ENCODE measurements at places on chromosomes 13 and 19.

GRCh38 chr13:44140146-44140545 lies 233.5 kb upstream of the SERP2 start:
- no peak for DNase-seq

DNA sequence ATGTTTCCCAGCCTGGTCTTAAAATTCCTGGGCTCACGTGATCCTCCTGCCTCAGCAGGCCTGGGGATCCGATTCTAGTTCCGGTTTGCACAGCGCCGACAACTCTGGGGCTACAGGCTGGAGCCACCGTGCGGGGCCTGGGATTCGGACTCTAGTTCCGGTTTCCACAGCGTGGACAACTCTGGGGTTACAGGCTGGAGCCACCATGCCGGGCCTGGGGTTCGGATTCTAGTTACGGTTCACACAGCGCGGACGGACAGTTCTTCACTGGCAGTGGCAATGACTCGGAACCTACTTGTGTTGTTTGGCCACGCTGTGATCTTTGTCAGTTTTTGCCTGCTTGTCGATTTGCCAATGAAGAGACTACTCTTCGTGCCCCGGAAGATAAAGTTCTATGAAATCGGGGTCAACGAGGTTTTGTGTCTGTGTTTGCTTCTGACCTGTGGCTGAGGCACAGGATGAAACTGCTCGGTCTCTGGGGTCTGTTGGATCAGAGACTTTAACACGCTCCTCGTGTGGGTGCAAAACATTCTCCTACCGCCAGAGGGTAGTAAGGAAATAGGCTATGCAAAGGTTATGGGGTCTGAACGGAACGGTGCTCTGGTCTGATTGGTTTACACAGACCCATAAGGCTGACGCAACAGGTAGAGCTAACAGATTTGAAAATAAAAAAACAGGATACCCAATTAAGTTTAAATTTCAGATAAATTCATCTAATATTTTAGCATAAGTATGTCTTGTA lies 12.1 kb upstream of the ZSCAN1 start:
- peak; percentile 16 for DNase-seq

- no peak for DNase-seq
These were observed 5.5 kb downstream of the MAB21L1 start for GRCh38 chr13:35470671-35471661.

DNA sequence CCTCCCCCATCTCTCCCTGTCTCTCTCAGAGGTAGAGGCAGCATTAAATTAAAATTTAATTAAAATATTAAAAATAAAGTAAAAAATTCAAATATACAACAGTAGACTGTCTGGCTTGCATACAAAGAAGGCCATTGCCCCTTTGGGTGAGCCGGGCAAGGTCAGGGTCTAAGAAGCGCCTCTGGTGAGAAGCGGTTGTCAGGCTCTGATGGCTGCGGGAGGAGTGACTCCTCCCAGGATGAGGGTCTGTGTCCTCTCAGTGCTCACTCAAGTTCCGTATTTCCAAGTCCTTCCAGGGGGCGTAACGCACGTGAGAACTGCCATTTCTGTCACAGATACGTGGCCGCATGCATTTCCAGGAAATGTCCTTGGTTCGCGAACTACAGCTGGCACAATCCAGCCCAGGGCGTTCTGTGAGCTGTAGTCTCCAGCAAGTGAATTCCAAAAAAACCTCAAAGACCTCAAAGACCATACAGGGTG lies 737 bp upstream of the ZNF181 start:
- DNase-seq, result no peak

GRCh38 chr19:51549533-51550324 lies 18.3 kb upstream of the SIGLEC6 start:
- no peak for DNase-seq

DNA sequence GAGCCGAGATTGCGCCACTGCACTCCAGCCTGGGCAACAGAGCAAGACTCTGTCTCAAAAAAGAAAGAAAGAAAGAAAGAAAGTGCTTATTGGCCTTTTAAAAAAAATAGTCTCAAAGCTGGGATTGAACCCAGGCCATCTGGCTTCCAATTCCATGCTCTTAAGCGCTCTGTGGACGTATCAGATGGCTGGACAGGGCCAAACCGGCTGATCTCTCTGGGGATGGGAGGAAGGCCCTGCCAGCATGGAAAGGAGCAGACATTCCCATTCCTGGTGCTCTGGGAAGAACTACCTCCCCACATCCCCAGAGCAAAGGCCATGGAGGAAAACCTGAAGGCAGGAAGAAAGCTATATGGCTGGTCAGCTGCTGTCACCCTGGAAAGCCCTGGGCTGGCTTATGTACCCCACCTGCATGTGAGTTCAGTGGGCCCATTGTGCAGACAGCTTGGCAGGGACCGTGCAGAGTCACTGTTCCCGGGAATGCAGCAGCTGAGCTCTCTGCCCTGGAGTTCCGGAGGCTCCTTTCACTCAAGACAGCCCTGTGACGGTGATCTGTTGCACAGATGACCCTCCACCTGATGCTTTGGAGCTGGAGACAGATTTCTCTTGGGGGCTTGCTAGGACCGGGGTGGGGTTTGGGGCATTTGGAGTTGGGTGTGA lies 84.3 kb downstream of the SIPA1L3 start:
- DNase-seq, result no peak
